ENCODE measurements at places on chromosomes 3 and 15.

DNA sequence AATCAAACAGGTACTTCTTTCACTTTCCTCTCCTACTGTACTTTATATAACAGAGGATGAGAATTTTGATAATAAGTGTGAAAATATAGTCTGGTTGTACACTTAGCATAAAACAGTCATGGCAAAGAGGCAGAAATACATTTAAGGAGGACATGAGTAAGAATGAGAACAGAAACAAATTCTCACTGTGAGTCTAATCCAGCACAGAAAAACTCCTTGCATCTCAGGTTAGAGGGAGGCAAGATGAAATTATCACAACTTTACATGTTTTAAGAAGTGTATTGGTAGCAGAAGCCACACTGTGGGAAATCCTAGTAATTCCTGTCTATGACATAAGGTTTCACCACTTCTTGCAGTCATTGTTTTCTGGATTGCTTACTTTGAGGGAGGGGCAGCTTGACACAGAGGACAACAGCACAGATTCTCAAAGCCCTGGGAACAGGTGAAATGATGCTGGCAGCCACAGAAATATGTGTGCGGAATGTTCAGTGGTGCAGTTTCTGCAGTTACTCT lies 733.6 kb upstream of the GBE1 start:
- no peak for DNase-seq

DNA sequence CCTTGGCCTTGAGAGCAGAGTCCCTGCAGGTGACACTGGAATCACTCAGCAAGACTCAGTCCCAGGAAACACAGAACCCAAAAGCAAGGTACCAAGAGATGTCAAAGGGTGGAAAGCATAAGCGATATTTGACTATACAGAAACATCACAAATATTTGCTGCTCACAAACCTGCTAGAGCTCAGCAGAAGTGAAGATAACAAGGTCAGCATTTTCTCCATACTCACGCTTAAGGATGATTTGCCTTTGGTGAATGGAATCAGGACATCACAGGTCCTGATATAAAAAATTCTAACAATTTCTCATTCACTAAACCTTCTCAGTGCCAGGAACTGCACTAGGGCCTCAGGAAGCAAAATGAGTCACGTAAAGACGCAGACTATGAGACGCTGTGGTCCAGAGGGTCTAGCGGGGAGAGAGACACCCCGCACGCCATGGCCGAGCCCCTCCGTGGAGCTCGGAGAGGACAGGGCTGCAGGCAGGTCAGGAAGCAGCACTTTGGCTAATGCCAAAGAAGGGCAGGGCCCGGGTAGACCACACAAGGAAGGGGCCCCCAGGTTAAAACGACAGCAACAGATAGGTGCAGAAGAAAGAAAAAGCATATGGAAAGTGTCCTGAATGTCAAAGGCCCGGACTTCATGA lies 10.7 kb downstream of the PCSK6 start:
- no peak for DNase-seq

GRCh38 chr15:88657326-88658069 lies 18.7 kb downstream of the ISG20 start:
- DNase-seq, result peak; percentile 76

DNA sequence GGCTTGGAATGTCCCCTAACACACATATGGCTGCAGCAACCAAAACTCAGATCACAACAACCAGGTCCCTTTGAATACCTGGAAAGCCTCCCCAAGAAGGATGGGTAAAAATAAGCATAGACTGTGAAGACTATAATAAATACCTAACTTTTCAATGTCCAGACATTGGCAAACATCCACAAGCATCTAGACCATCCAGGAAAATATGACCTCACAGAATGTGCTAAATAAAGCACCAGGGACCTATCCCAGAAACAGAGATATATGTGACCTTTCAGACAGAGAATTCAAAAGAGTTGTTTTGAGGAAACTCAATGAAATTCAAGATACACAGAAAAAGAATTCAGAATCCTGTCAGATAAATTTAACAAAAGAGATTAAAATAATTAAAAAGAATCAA lies 109.2 kb downstream of the NEDD4 start:
- DNase-seq, result no peak

GRCh38 chr3:161171113-161171512 lies 50.0 kb upstream of the NMD3 start:
- DNase-seq, result peak; percentile 65

DNA sequence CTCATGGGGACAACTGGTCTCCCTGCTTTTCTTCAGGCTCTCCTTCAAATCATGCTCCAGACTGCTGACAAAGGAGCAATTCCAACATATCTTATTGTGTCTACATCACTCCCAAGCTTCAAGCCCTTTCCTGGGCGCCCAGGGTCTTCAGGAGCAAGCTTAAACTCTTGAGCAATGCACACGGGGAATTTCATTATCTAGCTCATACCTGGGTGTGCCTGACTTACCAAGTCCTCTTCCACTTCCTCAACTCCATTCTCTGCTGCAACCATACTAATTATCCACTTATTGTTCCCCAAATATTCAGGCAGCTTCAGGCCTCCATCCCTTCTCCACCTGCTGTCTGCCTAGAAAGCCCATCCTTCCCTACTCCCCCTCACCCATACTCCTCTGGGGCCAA lies 50.6 kb downstream of the B3GNT5 start:
- no peak for DNase-seq

GRCh38 chr3:73327052-73327451 lies 265.6 kb downstream of the EBLN2 start:
- no peak for DNase-seq

DNA sequence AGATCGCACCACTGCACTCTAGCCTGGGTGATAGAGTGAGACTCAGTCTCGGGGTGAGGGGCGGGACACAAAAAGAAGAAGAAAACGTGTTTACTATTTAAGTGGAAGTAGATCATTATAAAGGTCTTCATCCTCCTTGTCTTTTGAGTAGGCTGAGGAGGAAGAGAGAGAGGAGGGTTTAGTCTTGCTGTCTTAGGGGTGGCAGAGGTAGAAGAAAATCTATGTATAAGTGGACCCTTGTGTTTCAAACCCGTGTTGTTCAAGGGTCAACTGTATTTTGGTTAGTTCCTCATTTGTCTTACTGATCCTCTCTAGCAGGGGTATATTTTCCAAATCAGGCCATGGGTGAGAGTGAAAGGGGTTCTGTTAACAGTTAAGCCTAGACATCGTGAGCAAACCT lies 40.1 kb downstream of the TRIM71 start:
- DNase-seq, result no peak

- no peak for DNase-seq
Observed at GRCh38 chr15:51816611-51817010, 12.8 kb upstream of the TMOD3 start.

DNA sequence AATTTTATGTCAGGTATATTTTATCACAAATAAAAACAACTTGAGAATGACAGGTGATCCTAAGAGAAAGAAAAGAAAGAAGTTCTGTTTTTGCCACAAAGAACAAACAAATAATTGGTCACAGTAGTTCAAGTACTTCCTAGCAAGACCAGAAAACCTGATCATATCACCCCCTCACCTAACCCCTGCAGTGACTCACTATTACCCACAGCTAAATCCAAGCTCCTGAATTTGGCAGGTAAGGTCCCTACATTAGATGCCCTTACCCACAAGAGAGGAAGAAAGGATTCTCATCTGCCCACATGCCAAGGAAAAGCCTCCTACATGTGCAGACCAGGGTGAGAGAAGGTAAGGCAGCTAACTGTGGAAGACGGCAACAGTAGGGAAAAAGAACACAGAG lies 4.4 kb downstream of the SSUH2 start:
- no peak for DNase-seq

DNA sequence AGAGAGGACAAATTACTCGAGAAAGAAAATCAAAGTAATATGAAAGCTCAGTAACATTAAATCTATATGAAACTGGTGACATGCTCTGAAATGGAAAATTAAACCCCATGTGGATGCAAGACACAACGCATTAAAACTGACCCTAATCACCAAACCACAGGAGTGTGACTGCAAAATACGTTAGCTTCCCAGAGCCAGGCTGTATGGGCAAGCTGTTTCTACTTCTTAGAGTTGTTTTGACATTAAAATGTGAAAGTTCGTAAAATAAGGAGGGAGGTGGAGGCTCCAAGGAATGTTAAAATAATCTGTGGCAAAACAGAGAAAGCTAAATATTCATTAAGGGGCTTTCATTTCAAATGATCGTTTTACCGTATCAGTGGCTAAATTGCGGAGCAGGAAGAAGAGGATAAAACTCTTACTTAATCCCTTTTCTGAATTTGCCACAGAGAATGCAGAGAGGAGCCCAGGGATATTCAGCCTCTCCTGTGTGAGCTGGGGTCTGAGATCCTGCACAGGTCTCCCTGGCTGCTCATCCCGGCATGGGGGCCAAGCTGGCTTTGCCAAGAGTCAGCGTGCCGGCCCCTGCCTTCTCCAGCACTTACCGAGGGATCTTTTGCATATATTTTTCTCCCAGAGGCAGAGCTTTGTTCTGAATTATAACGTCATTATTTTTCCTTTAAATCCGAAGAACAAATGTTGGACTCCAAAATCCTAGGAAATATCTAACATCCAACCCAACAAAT lies 239.8 kb upstream of the THBS1 start:
- no peak for DNase-seq

DNA sequence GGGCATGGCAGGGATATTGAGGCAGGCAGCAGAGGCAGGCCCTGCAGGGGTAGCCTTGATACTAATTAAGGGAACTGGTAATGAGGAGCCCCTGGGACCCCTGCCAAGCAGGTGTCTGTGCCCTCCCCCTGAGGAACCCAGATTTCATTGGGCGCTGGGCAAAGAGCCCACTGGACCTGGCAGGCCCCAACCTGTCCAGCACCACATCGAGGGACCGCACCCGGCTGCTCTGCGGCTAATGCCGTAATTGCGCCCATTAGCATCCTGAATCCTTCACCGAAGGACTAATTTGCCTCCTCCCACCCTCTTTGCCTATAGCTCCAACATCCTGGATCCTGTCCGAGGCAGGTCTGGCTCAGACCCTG lies 13.7 kb upstream of the SEMA3B start:
- DNase-seq, result no peak

- peak; percentile 95 for DNase-seq
Observed at GRCh38 chr3:48472923-48473616, 26.5 kb downstream of the ATRIP start.

- DNase-seq, result no peak
Observed at GRCh38 chr15:90959894-90960293, 5.2 kb downstream of the RCCD1 start.

DNA sequence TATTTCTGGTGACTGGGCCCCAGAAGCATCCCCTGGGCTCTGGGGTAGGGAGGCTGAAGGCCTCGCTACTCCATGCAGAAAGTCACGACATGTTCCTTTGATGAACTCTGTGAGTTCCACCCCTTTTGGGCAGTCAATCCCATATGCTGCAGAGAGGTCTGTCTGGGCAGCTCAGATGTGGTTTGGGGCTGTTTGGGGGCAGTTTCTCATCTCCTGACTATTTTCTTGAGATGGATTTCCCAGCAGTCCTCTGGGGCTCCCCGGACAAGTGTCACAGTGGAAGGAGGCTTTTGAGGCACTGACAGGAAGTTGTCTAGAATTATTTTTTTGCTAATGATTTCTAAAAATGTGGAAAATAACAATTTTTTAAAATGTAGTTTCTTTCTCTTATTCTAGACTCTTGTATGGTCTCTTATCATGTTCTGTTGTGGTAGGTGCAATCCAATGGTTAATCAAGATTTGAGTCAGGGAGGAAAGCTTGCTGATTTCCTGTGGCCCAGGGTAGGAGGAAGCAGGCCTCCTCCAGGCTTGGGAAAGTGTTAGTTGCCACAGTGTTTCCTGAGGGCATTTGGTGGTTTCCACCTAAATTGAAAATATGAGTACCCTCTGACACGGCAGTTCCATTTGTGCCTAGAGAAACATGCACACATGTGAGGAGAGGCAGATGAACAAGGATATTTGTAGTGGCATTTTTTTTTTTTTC lies 19.9 kb upstream of the TATDN2 start:
- DNase-seq, result no peak

GRCh38 chr3:139629033-139629432 lies 48.7 kb downstream of the NMNAT3 start:
- DNase-seq, result peak; percentile 27

DNA sequence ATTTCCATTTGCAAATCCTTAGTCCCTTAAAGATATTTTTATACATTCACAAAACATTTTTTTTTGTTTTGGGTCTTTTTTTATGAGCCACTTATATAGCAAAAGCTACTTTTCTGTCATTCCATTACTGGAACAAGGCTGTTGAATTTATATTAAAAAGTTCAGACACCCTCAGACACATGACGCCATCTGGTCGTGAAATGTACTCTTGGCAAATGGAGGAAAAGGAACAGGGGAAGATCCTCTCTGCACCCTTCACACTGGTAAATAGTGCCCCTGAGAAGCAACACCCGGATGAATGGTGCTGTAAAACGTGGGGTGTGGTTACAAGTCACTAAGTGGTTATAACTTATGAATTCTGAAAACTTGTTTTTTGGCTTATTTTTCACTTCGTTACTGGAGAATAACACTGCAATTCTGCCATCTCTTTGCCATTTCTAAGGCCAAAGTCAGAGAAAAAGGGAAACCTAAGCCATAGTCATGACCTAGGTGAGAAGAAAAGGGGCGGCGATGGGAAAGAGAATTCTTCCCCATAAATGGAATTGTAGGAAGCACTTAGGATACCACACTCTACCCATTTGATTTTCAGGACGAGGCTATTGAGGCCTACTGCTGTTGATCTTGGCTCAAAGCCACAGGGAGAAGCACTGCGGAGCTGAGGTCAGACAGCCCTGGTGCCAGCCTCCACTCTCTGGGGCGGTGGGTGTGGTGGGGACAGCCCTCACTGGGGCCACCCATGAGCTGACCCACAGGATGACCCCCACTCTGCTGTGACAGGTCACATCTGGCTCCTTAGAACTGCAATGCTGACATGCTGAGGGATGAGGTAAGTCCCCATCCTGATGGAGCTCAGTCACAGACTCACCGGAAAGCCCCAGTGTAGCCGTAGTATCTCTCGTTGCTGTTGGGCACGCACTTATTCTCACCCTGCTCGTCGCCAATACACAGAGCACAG lies 21.9 kb downstream of the LTF start:
- DNase-seq, result no peak

GRCh38 chr3:5304789-5305683 lies 117.5 kb downstream of the EDEM1 start:
- DNase-seq, result peak; percentile 59

DNA sequence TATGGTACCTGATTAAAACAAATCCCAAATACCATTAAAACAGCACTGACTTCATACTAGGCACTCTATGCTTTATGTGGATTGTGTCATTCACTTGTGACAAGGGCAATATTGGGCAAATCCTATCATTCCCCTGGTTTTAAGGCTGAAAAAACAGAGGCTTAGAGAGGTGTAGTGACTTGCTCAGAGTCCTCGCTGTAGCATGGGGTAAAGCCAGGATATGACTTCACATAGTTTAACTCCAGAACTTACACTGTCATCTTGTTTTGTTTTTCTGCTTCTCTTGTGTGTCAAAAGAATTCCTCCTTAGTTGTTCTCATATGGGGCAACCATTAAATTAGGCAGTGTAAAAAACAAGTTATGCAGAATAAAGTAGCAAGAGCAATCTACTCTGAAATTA lies 40.3 kb upstream of the ICE2 start:
- no peak for DNase-seq

DNA sequence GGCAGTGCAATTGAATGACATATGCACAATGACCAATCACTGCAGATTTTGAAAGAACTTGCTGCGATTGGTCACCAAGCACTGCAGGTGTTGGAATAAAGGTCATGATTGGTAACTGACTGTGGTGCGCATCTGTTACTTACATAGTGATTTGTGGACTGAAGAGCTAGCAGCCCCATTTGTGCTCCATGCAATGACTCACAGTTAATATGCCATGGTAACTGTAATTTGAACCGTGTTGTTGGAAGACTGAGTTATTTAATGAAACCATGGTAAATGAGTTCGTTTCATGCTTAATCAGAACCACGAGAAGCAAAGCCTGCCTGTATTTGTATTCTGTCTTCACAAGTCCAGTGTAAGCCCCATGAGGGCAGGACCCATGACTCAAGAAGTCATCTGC lies 220.5 kb downstream of the TJP1 start:
- DNase-seq, result no peak

Data from urothelium cell line (cell line).